Stimulated activated CD4-positive, alpha-beta T cell treated with anti-CD3 and anti-CD28 coated beads, Interleukin-12 subunit alpha, Interleukin-12 subunit beta, amount 100 ng/mL, for 48 hours (primary cell): ENCODE measurements at places on chromosomes 12 and 14.

- no peak for DNase-seq
Measured at GRCh38 chr12:58204071-58204470, 262.7 kb downstream of the ATP23 start.

- no peak for DNase-seq
Measured at GRCh38 chr14:51811706-51812105, 48.7 kb upstream of the GNG2 start.

GRCh38 chr12:65490250-65490649, 211.8 kb downstream of the MSRB3 start:
- DNase-seq: no peak

DNA sequence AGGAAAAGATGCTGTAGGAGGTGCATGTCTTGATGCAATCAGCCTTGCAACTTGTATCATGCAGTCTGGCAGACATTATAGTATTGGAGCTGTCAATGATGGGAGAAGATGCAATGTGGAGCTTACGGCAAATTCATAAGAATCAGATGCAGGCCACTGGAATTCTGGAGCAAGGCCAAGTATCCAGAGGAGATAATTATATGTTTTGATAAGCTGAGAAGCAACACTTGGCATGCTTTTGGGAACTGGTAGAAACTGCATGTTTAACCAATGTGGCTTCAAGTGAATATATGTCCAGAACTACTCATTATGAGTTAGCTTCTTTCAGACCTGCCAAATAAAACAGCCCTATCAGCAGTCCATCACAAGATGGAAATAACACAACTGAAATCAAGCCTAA, 249.1 kb upstream of the PPFIA2 start:
- DNase-seq: no peak

DNA sequence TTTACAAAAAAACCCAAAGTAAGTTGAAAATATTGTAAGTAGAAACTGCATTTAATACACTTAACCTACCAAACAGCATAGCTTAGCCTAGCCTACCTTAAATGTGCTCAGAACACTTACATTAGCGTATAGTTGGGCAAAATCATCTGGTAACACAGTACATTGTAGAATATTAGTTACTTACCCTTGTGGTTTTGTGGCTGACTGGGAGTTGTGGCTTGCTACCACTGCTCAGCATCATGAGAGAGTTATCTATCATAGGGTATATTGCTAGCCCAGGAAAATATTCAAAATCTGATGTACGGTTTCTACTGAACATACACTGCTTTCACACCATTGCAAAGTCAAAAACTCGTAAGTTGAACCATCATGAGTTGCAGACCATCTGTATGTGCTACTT, 141.7 kb upstream of the GARIN6 start:
- DNase-seq: no peak

DNA sequence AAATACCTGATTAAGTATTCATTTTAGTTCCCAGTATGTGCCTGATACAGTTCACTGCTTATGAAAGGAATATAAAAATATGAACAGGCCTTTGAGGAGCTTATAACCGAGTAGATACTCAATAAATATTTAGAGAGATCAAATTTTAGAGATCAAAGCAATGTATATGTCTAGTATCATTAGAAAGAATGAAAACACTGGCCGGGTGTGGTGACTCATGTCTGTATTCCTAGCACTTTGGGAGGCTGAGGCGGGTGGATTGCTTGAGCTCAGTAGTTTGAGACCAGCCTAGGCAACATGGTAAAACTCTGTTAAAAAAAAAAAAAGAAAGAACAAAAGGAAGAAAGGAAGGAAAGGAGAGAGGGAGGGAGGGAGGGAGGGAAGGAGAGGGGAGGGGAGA, 113.2 kb upstream of the EEA1 start:
- no peak for DNase-seq

DNA sequence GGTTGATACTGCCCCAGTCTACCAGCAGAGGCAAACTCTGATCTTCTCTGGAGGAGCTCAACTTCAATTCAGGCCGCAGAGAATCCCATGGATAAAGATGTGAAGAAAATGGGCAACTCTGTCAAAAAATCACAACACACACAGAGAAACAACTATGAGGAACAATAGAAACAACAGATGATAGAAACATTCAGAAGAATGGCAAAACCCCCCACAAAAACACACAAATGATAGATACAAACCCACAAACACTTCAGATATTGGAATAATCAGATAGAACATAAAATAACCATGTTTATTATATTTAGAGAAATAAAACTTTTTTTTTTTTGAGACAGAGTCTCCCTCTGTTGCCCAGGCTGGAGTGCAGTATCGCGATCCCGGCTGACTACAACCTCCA, 20.0 kb upstream of the HVCN1 start:
- no peak for DNase-seq

GRCh38 chr12:10131111-10131690, 1.2 kb upstream of the CLEC7A start:
- DNase-seq: no peak

DNA sequence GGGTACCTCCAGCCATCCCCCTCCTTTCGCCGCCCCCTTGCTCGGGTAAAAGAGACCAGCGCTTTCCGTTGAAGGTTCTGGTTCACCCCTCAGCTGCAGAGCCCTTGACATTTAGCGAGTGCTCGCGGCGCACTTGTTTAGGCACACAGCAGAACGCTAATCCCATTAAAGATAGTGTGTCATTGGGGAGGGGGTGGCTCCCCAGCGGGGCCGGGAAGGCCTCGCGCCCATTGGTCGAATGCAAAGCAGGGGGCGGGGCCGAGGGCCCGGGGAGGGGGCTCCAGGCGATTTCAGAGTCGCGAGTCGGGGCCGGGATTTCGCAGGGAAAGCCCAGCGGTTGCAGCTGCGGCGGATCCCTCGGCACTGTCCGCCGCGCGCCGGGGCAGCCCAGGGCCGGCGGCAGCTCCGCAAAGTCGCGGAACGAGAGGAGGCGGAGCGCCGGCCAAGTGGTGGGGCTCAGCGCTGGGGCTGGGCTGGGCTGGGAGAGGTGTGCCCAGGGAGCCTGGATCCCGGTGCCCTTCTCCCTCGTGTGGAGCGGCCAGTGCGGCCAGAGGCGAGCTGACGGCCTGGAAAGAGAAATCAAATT, 122.9 kb downstream of the TSPAN9 start:
- no peak for DNase-seq

GRCh38 chr12:4220536-4221257, 52.9 kb upstream of the CCND2 start:
- DNase-seq: no peak

DNA sequence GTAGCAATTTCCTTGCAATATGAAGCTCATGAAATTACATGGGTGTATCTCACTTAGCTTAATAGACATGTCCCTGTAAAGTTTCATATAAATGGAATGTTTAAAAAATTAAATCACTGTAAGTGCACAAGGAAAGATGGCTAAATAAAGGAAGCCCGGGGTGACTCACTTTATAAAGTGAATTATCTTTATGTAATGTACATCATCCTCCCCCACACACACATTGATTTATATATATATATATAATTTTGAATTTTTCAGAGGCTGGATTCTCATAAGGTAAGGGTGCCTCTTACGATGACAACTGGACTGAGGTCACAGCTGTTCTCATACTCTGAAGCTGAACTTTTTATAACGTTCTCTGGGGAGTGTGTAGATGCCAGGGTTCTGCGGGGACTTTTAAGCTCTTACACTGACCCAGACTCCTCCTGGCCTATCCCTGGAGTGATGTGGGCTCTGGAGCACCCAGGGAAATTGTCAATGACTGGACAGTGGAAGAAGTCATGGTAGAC, 108.7 kb upstream of the HIF1A start:
- DNase-seq: no peak

DNA sequence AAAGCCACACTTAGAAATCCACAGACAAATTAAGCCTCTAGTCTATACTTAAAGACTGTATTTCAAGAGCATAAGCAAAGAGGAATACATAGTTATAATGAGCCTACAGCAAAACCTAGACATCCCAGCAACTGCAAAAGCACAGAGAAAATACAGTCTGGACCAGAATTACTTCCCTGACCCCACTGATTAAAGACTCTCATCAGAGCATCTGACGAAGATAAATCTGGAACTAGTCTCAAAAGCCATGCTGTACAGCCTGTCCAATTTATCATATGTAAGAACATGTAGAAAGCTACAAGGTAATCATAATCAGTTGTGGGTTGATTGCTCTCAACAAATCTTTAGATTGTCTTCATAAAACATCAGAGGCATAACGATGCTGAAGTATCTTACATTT, 285.1 kb upstream of the CAND1 start:
- DNase-seq: no peak

GRCh38 chr12:121580959-121581685, at the start of gene KDM2B:
KDM2B (minus strand) TSS chr12:121581023; CDS start chr12:121580911, 112 bp downstream.
- no peak for DNase-seq

GRCh38 chr14:70514168-70515069, 20.4 kb downstream of the ADAM20 start:
- DNase-seq: no peak

DNA sequence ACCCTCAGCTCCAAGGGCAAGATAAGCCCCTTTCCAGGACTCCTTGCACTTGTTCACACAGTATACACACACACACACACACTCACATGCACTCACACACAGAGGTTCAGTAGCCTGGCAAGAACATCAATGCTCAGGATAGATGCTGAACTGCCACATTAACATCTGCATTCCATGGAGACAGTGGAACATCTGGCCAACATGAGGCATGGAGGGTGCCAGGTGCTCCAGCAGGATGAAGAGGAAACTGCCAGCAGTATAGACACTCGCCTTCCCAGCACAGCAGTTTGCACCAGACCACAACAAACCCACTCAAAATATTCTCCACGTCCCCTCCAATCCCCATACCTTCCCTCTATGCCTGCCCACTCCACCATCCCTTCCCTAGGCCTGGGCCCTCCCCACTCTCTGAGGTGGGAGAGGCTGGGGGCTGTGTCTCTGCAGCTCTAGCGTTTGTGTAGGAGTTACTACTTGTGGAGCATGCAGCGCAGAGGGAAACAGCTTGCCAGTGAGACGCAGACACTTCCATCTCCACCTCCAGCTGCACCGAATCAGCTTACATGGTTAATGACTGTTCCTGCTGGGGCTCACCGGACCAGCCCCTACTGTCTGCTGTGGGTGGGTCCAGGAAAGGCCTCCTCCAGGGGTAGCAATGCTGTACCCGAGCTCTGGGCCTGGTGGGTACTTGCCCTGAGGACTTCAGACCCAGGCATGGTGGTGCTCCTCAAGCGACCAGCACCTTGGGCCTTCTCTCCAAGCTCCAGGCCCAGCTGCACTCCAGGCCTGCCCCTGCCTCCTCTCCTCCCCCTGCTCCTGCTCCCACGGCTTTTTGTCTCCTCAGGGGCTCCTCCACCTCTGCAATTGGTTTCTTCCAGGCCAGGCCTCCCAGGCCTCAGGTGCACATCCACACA, 18.6 kb upstream of the PLEKHG3 start:
- DNase-seq: no peak

DNA sequence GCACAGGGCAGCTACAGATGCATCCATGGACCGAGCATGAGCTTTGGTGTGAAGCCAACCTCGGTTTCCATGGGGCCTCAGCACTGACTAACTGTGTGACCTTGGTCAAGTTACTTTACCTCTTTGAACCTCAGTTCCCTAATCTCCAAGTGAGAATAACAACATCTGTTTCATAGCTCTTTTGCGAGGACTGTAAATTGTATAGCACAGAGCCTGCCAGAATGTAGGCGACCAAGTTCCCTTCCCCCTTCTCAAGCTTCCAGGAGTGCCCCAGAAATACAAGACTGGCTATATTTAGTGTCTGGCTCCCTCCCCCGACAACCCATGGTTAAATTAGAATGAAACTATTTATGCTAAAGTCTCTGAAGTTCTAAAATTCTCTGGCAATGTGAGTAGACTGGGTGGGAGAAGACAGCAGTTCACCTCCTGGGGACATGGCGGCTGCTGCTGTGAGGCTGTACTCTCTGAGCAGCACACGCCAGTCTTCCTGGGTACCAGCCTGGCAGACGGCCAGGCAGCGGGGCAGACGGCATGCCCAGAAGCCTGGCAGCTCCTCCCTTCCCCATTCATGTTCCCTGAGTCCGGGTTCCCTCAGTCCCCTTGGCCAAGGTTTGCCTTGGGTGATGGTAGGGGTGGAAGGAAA, 22.0 kb upstream of the TMED10 start:
- DNase-seq: no peak

- DNase-seq: no peak
Measured at GRCh38 chr12:106980944-106981343, 6.0 kb downstream of the MTERF2 start.

DNA sequence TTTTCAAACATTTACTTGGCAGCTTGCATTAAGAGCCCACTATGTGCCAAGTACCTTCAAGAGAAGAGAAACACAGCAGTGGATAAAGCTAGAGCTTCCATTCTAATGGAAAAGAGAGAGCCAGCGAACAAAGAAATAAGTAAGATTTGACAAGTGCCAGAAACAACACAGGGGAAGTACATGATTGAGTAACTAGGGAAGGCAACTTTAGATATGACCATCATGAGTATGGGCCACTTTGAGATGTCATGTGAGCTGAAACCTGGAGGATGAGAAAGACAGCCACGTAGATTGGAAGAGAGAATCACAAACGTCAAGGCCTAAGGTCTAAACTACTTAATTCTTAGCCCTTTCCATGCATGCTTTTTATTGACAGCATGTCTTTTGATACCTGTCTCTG, 121.4 kb downstream of the ITPR2 start:
- DNase-seq: no peak

GRCh38 chr12:76618031-76618430, 58.5 kb upstream of the OSBPL8 start:
- DNase-seq: no peak

GRCh38 chr12:26798023-26798422, 35.0 kb downstream of the ITPR2 start:
- no peak for DNase-seq

- DNase-seq: no peak
Measured at GRCh38 chr12:47828976-47829482, 9.3 kb upstream of the HDAC7 start.

DNA sequence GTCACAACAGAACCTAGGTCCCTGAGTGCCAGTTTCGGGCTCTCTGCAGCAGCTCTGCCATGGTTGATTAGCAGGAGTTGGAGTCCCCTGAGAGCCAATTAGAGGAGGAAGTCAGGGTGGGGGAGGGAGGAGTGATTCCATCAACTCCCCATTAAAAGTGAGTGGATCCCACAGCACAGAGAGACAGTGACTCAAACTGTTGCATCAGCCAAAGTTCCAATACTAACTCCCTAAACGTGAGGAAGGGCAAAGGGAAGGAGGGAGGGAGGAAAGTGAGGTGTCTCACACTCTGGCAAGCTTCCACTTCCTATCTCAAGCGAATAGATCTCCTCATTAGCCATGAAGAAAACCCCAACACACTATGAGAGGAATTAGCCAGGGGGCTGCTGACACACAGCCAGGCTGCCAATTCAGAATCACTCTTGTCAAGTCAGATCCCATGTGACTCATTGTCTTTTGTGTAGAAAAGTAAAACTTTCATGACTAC, 23.6 kb downstream of the OR11H4 start:
- no peak for DNase-seq

DNA sequence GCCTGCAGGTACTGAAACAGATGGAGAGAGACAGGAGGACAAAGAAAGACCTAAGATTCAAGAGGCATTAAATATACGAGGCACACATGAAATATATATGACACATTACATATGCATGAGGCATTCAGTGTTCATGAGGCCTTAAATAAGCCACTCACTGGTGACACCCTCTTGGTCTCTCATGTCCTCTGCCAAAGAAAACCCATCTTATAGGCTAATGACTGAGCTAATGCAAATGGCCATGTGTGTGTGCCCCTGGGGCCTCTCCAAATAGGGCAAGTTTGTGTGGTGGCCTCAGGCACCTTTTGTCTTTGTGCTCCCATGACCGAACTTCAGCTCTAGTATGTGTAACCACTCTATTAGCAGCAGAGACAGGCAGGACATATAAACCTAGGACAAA, 18.8 kb downstream of the COQ6 start:
- DNase-seq: no peak
